ENCODE measurements at places on chromosomes 5 and 9.

GRCh38 chr9:21801683-21802417 is 586 bp upstream of the MTAP start:
- no peak for DNase-seq

DNA sequence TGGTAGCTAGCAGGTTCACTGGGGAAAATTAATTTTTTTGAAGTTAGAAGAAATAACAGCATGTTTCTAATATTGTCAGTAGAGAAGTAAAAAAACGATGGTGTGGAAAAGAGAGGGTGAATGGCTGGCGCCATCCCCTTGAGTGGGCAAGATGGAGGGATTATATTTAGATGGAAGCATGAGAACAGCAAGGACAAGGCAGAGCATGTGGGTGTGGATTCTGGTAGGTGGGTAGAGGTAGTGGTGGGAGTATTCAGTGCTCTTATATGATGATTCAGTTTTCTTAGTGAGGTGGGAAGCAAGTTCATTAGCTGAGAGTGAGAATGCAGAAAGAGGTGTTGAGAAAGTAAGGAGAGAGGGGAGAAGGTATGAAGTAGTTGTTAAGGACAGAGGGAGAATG is 188.1 kb downstream of the GABRB2 start:
- DNase-seq, result no peak

GRCh38 chr5:136022965-136023364 is 5.8 kb upstream of the TGFBI start:
- DNase-seq, result no peak

DNA sequence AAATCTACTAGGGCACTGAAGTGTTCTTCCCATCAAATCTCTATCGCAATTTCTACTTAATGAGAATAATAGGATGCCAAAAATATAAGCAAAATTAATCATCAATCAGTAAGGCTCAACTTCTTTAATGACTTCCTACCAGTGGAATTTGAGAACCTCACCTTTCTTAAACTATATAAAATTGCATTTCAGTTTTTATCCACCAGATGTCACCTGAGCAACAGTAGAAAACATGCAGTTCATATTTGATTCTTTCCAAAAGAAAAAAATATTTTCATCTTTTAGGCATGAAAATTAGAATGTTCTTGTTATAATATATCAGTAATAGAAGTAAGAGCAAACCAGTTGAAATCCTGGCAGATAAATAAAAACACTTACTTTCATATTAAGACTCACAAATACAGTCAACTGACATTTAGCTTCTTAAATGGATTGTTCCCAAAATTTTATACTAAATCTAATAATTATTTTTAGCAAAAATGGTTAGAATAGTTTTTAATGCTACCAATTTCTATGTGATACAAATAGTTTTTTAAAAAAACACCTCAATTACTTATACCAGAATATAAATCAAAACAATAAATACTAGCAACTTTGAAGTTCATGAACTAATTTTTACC is 13.4 kb upstream of the CCDC112 start:
- DNase-seq, result no peak

- no peak for DNase-seq
Measured at GRCh38 chr5:178899289-178899688, 3.6 kb downstream of the ZFP2 start.

- no peak for DNase-seq
Measured at GRCh38 chr5:3391210-3391609, 204.4 kb upstream of the IRX1 start.

DNA sequence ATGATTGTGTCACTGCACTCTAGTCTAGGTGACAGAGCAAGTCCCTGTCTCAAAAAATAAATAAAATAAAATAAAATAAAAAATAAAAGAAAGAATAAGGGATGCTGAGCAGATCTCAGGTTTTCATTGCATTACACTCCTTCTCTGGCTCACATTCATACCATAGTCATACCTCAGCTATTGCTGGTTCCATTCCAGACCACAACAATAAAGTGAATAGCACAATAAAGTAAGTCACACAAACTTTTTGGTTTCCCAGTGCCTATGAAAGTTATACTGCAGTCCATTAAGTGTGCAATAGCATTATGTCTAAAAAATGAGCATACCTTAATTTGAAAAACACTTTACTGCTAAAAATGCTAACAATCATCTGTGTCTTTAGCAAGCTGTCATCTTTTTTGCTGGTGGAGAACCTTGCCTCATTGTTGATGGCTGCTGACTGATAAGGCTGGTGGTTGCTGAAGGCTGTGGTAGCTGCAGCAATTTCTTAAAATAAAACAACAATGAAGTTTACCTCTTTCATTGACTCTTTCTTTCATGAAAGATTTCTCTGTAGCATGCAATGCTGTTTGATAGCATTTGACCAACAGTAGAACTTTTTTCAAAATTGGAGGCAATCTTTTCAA is 415.7 kb downstream of the ZNF608 start:
- DNase-seq, result no peak

GRCh38 chr9:4553951-4554381 is 63.7 kb downstream of the SLC1A1 start:
- DNase-seq, result no peak
